LHCN-M2 (cell line): ENCODE measurements at places on chromosomes 1 and 21. TPM values are rescaled to one million over a fixed set of nuclear protein-coding genes. Genes with fewer than 3 reads are reported as not detected.

RBBP4 gene
- 114 and 150 TPM in 2 replicates for total RNA-seq

DNM3 gene
- 0.13 and 0.23 TPM in 2 replicates for total RNA-seq

PTGER3 gene
- not detected in 2 replicates for total RNA-seq

GNG12 gene
- 127 and 134 TPM in 2 replicates for total RNA-seq

BRWD1 gene
- total RNA-seq, result 20.5 and 23.1 TPM in 2 replicates

GJB3 gene
- total RNA-seq, result not detected in 2 replicates

AGBL4 gene
- not detected in 2 replicates for total RNA-seq

RPL22 gene
- total RNA-seq, result 111 and 136 TPM in 2 replicates

INTS11 gene
- total RNA-seq, result 76.0 and 85.4 TPM in 2 replicates

LCK gene
- not detected in 2 replicates for total RNA-seq

KCNE2 gene
- total RNA-seq, result not detected in 2 replicates

TMEM52 gene
- 0.52 and 0.64 TPM in 2 replicates for total RNA-seq

RAB13 gene
- 45.4 and 55.8 TPM in 2 replicates for total RNA-seq

PLPPR4 gene
- total RNA-seq, result 0.26 and 0.34 TPM in 2 replicates

OR2L3 gene
- total RNA-seq, result not detected in 2 replicates

DDX59 gene
- 15.8 and 21.2 TPM in 2 replicates for total RNA-seq

NHLH1 gene
- total RNA-seq, result 0.13 TPM in 1 of 2 replicates, not detected in the other

FCAMR gene
- total RNA-seq, result not detected in 2 replicates

GNPAT gene
- 79.7 TPM in 2 replicates for total RNA-seq

BMP8B gene
- total RNA-seq, result 0.58 and 1.2 TPM in 2 replicates

PCAT6 gene
- total RNA-seq, result 0.96 TPM in 1 of 2 replicates, not detected in the other

S100A1 gene
- 0.86 TPM in 1 of 2 replicates, not detected in the other for total RNA-seq

CNN3 gene
- 513 and 547 TPM in 2 replicates for total RNA-seq

RNU1-3 gene
- under 0.01 TPM in 1 of 2 replicates, not detected in the other for total RNA-seq

TMOD4 gene
- 0.34 TPM in 1 of 2 replicates, not detected in the other for total RNA-seq

MFAP2 gene
- 5.8 and 12.9 TPM in 2 replicates for total RNA-seq

PRELP gene
- 0.06 TPM in 2 replicates for total RNA-seq

FAM131C gene
- 0.63 and 1.4 TPM in 2 replicates for total RNA-seq

F5 gene
- total RNA-seq, result not detected in 2 replicates

SPRR1B gene
- total RNA-seq, result not detected in 2 replicates

TRIM45 gene
- 1.9 and 2.6 TPM in 2 replicates for total RNA-seq

TNFRSF18 gene
- not detected in 2 replicates for total RNA-seq

UBE2U gene
- not detected in 2 replicates for total RNA-seq

TMEM82 gene
- 0.11 TPM in 1 of 2 replicates, not detected in the other for total RNA-seq

FCRLB gene
- total RNA-seq, result 0.64 and 0.75 TPM in 2 replicates

LCE1C gene
- total RNA-seq, result not detected in 2 replicates

RC3H1 gene
- total RNA-seq, result 12.4 and 13.4 TPM in 2 replicates

PLA2G2C gene
- total RNA-seq, result not detected in 2 replicates

GORAB gene
- total RNA-seq, result 9.8 and 14.0 TPM in 2 replicates

TAS1R1 gene
- 1.2 and 2.5 TPM in 2 replicates for total RNA-seq

PDE9A gene
- total RNA-seq, result not detected in 2 replicates

IFI16 gene
- 62.2 and 106 TPM in 2 replicates for total RNA-seq

TBX19 gene
- total RNA-seq, result 0.34 and 1.0 TPM in 2 replicates

RNPC3 gene
- 6.2 and 6.5 TPM in 2 replicates for total RNA-seq

HORMAD1 gene
- total RNA-seq, result 0.11 and 0.38 TPM in 2 replicates

VANGL2 gene
- under 0.01 TPM in 1 of 2 replicates, not detected in the other for total RNA-seq

CACNA1S gene
- 0.17 TPM in 1 of 2 replicates, not detected in the other for total RNA-seq

DSCAM gene
- not detected in 2 replicates for total RNA-seq

ANGPTL3 gene
- not detected in 2 replicates for total RNA-seq

NPPA gene
- total RNA-seq, result not detected in 2 replicates

CD1B gene
- total RNA-seq, result not detected in 2 replicates

LRRC71 gene
- total RNA-seq, result not detected in 2 replicates
